ENCODE measurements at places on chromosomes 16 and 17.

DNA sequence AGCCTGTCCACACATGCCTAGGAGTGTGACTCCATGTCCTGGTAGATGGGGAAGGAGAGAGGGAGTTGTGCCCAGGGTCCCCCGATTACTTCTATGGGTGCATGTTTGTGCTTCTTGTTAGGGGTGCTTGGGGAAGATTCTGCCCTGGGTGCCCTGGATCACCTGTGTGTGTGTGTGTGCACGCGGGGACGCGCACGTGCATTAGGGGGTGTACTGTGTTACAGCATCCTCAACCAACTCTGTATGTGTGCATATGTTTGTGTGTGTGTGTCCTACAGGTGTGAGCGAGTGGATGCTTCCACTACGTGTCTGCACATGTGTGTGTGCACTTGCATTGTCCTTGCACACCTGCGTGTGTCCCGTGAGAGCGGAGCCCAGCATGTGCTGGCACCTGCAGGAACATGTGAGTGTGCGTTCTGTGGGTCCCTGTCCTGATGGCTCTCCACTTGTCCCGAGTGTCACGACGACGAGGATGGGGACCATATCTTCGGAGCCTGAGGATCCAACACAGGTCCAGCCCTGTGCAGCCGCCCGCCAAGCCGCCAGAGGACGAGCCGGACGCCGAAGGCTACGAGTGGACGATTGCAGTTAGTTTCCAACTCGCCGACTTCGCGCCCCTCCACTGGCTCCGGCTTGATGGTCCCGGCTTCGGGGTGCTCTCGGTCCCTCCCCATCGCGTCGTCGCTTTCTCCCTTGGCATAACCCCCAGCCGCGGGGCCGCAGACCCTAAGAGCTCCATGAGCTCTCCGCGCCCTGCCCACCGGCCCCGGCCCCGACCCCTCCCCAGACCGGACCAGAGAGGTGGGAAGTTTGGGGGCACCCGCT lies 6.0 kb upstream of the TBC1D3B start:
- no peak for DNase-seq

- peak; percentile 79 for DNase-seq
These were observed 67.1 kb downstream of the CLEC18A start for GRCh38 chr16:70018254-70018653.

- no peak for DNase-seq
These were observed 460.8 kb upstream of the TOM1L1 start for GRCh38 chr17:54439816-54440215.

- no peak for DNase-seq
These were observed at the start of gene FADS6 for GRCh38 chr17:74892974-74893911. TSS of gene FADS6 (minus strand) at chr17:74893633. CDS start at chr17:74893595, 38 bp downstream.

DNA sequence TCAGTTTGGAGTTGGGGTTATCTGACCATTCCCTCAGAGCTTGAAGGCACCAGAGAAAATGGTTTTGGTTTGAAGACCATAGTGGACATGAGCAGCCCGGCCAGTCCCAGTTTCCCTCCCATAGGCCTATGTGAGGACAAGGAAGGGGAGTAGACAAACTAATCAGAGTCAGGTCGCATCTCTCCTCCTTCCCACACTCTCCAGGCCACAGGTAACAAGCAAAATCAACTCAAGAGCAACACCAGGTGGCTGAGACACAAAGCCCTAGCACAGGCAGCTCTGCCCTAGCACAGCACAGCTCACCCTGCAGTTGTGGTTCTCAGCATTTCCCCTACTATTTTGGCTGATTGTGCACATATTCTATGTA lies 7.2 kb downstream of the SUPT4H1 start:
- DNase-seq: peak; percentile 85

GRCh38 chr17:74972107-74972972 lies at the start of gene HID1:
TSS of gene HID1 (minus strand) at chr17:74972759. CDS start at chr17:74972656, 103 bp downstream.
- DNase-seq: peak; percentile 77

- no peak for DNase-seq
These were observed 451.3 kb upstream of the ZFHX3 start for GRCh38 chr16:73499276-73499675.

DNA sequence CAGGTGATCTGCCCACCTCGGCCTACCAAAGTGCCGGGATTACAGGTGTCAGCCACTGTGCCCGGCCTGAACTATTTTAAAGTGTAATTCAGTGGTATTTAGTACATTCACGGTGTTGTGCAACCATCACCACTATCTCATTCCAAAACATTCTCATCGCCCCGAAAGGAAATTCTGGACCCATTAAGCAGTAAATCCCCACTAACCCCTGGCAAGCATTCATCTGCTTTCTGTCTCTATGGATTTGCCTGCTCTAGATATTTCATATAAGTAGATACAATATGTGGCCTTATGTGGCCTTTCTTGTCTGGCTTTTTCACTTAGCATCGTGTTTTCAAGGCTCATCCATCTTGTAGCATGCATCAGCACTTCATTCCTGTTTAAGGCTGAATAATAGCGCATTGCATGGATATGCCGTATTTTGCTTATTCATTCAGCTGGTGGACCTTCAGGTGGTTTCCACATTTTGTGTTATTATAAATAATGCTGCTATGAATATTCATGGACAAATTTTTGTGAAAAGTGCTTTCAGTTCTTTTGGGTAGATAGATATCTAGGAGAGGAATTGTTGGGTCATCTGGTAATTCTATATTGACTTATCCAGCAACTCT lies 8.4 kb upstream of the HERPUD1 start:
- DNase-seq: no peak

DNA sequence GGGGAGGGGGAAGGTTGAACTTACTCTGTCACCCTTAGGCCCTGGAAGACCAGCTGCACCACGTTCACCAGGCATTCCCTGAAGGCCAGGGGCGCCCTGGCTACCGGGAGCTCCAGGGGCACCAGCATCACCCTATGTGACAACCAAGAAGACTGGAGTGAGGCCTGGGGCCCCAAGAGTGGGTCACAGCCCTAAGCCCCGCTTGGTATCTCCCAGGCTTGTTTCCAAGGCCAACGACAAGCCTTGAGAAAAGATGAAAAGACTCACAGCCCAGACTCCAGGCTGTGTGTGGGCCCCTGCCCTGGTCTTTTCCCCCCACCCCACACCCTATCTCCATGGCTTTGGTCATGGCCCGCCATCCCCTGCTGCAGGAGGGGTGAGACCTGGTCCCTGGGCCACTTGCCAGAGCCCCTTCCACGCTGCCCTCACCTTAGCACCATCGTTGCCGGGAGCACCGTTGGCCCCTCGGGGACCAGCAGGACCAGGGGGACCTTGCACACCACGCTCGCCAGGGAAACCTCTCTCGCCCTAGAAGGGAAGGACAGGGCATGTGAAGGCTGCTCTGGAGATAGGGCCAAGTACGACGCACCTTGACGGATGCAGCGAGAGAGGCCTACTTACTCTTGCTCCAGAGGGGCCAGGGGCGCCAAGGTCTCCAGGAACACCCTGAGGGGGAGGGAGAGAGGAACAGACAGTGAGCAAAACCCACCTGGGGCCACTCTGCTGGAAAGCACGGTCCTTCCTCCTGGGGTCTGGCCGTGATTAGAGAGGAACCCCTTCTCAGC lies 9.9 kb downstream of the COL1A1 start:
- DNase-seq: no peak

- no peak for DNase-seq
These were observed 30.4 kb downstream of the RAI1 start for GRCh38 chr17:17711641-17712162.

DNA sequence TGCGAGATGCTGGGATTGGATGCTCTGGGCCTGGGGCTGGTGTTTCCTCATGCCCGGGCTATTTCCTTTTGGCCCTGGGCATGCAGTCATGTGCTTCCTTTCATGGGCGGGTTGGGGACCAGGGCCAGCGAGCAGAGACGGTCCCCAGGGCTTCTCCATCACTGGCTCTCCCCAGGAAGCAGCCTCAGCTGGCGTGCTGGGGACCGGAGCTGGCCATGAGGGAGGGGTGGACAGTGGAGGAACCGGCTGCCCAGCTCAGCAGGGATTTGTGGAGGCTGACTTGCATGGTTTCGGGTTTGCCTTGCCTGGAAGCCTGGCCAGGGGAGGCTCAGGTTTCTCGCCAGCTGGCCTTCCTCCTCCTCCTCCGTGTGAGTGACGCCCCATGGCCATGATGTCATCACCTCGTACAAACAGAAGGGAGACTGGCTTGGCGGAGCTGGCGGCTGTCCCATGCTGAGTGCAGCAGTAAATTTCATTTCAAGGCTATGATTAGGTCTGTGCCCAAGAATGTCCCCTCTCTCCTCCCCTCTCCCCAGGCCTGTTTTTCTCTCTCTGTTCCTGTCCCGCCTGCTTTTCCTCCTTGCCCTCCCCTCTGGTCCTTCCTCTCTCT lies 8.9 kb upstream of the TIMP2 start:
- no peak for DNase-seq

- DNase-seq: peak; percentile 58
These were observed at the start of gene TLCD1 for GRCh38 chr17:28726226-28726626. TSS of gene TLCD1 (minus strand) at chr17:28726233. CDS start at chr17:28726097, 136 bp downstream.

GRCh38 chr17:36972186-36972700 lies 23.5 kb downstream of the AATF start:
- no peak for DNase-seq

DNA sequence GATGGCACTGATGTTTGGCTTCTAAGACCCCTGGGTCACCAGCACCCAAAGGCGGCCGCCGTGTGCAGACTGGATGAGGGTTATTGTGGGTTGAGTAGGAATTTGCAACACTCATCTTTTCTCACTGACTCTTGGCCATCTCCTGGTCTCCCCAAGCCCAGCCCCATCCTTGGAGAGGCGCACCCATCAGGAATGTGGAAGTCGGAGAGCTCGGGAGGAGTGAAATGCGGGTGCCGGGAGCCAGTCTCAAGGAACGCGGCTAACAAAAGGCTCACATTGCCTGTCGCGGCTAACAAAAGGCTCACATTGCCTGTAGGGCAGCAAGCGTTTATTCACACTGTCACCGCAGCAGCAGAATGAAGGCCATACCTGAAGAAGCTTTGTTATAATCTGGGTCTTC lies 248.6 kb downstream of the FOXL1 start:
- DNase-seq: no peak

DNA sequence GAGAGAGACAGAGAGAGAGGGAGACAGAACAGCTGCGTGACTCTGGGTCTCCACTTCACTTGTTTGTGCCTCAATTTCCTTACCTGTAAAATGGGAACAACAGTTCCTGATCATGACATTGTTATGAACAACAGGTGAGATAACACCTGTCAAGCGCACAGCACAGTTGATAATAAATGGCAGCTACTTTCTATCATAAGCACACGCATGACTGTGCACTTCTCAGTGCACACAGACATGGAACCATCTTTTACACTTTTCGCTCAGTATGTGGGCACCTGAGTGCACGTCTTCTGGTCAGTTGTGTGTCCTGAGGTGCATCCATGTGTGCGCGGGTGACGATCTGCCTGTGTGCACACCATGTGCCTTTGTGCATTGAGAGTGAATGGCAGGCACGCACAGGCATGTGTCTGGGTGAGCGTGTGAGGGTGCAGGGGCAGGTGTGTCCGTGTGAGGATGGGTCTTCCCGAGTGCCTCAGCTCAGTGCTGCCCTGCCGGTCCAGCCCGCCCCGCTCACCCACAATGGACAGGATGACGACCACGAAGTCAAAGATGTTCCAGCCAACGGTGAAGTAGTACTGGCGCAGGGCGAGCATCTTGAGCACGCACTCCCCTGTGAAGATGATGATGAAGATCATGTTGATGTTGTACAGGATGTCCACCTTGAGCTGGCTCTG lies 10.3 kb upstream of the CD79B start:
- DNase-seq: no peak

DNA sequence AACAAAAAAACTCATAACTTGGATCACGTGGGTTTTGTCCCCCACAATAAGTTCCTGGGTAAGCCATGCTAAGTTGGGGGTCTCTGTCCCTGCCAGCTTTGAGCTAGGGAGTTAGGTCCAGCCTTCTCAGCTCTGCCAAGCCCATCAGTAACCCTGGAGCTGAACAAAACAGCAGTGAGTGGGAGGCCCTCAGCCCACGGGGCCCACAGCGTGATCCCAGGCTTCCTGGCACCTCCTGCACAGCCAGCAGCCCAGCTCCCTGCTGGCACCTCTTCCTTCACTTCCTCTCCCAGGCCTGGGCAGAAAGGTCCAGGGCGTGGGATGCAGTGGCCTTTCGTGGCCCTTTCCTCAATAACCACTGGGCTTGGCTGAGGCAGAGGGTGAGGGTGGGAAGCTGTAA lies 35.5 kb upstream of the CDC42EP4 start:
- no peak for DNase-seq

- DNase-seq: no peak
These were observed 155.6 kb upstream of the PSMD7 start for GRCh38 chr16:74141015-74141414.

DNA sequence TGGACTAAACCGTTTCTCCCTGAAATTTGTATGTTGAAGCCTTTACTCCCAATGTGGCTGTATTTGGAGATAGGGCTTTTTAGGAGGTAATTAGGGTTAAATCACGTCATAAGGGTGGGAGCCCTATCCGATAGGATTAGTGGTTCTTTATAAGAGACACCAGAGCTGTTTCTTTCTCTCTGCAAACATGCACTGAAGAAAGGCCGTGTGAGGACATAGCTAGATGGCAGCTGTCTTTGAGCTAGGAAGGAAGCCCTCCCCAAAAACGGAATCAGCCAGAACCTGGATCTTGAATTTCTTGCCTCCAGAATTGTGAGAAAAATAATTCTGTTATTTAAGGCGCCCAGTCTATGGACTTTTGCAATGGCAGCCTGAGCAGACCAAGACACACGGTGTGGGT lies 14.1 kb downstream of the ODF4 start:
- no peak for DNase-seq

GRCh38 chr17:28747051-28747691 lies 3.4 kb downstream of the TRAF4 start:
- no peak for DNase-seq

DNA sequence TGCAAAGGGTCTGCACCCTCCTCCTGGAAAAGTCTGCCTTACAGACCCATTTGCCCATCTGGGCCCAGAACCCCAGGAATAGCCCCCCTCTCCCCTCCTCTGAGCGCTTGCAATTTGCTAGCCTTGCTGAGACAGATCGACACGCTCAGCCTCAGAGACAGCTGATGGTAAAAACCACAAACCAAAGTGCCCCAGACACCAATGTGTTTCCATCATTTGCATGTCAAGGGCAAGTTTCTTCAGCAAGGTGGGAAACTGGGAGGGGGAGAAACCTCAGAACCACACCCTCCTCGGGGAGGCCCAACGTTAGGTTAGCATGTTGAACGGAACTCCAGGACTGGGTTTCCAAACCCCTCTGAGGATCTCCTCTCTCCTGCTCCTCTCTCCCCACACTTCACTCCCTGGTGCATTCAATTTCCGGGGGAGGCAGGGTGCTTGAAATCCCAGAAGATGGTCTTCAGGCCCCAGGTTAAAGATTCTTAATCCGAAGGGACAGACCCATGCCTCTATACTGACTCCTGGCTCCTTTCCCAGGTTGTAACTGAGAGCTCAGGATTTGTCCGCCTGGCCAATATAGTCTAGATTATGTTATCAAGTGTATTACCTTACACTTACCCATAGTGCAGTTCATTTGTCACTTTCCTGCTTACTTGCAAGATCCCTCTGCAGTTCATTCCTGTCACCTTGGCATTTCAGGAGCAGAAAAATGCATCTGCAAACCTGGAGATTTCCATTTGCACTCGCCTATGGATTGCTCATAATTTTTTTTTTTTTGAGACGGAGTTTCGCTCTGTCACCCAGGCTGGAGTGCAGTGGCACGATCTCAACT lies 1.3 kb upstream of the CUEDC1 start:
- peak; percentile 53 for DNase-seq

GRCh38 chr17:964876-965275 lies 14.7 kb downstream of the NXN start:
- no peak for DNase-seq

Measured in CD4-positive, alpha-beta T cell treated with Interleukin-4 for 1 hour (primary cell).